ENCODE measurements at places on chromosomes 2 and 18.

DNA sequence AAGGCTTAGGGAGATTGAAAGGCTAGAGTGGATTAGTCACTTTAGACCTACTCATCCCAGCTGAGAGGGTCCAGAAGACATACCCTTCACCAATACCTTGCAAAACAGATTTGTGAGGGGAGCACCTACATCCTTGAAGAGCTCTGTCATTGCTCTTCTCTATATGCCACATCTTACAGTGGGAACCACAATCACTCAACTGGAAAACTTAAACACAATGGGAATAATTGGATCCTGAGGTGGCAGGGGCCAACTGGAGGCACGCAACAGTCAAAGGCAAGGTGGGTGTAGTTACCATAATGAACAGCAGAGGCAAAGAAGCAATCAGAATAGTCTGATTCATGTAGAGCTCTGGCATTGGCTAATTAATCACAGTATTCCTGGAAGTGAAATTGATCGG is 35.4 kb downstream of the PDE1A start:
- DNase-seq, result no peak

- peak; percentile 51 for DNase-seq
These were observed 156.0 kb downstream of the TGIF1 start for GRCh38 chr18:3605954-3606443.

GRCh38 chr2:51559026-51559425 is 527.1 kb upstream of the NRXN1 start:
- DNase-seq, result no peak

DNA sequence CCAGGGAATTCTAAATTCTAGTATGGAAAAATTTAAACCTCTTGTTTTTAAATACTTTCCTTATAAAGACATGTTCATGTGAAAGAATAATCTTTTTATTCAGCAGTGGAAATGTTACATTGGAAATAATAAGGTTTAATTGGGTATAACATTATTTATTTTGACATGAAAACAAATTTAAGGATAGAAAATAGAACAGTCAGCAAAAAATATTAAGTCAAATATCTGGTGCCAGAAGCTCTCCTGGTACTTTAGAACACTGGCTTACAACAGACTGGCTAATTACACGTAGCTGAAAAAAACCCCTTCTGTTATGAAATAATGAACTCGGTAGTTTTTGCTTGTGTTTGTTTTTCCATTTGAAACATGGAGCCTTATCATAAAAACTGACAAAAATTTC is 447.9 kb downstream of the DSEL start:
- no peak for DNase-seq

- no peak for DNase-seq
These were observed 9.2 kb downstream of the SERPINE2 start for GRCh38 chr2:224029876-224030275.

Measured in dermis microvascular lymphatic vessel endothelial cell (primary cell).